ENCODE measurements at places on chromosomes 6 and 20.

- DNase-seq = no peak
Observed at GRCh38 chr6:41498968-41499599, 47.1 kb upstream of the FOXP4 start.

DNA sequence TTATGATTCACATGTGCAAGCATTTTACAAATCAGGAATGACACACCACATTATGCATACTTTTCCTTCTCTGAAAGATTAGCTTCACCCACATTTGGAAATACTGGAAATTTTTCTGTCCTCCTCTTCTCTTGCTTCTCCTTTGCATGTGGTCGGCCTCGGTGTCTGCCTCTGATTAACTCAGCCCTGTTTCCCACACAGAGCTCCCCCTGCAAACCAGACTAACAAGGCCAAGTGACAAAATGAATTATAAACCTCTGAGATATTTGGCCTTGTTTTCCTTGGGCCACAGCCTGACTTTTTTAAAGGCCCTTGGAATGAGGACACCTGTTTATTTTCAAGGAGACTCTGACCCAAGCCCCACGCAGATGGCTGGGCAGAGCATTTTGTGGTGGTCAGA is 9.0 kb upstream of the CCN6 start:
- DNase-seq = no peak

- no peak for DNase-seq
Observed at GRCh38 chr20:51463998-51464397, 78.5 kb downstream of the NFATC2 start.

DNA sequence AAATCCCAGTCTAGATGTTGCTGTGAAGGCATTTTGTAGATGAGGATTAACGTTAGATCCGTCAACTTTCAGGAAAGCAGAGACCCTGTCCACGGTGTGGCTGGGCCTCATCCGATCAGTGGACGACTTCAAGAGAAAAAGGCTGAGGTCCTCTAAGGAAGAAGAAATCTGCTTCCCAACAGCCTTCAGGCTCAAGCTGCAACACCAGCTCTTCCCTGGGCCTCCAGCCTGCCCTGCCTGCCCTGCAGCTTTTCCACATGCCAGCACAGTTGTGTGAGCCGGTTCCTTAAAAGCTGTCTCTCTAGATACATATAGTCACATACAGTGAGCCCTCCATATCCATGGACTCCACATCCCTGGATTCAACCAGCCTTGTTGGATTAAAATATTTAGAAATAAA is 14.1 kb upstream of the PDE10A start:
- no peak for DNase-seq

DNA sequence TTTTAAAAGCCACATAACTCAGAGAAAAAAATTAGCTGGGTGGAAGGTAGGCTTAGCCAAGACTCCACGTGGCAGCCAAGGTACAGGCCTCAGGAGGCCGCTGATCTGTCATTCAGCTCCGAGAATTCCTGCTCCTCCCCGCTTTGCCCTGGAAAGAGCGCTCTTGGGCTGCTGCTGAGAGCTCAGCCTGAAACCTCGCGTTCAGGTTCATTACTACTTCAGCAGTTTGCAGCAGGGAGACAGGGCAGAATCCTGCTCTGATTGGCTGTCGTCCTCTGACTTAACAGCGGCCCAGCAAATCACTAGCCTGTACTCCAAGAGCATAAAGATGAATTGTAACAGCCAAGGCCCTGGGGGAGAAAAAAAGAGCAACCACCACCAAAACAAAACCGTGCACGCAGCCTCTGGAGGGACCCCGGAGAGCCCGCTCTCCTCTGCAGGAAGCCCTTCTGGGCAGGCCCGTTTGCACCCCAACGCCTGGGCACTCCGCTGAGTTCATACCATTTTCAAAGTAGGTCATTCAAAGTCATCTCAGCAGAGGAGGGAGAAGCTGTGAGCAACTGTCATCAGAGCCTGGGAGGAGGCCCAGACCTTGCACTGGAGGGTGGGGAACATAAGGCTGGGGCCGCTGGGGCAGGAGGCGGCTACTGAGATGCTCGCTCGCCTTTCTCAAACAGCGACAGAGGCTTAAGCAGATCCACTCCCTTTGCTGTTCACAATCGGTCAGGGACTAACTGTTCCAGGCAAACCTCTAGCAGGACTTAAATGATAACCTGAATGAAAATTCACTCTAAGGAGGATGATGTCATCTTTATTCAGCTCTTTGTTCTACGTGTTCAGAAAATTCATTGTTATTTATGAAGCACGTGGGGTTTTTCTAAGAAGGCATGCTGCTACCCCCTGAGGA is 42.3 kb upstream of the ATXN1 start:
- DNase-seq = no peak

DNA sequence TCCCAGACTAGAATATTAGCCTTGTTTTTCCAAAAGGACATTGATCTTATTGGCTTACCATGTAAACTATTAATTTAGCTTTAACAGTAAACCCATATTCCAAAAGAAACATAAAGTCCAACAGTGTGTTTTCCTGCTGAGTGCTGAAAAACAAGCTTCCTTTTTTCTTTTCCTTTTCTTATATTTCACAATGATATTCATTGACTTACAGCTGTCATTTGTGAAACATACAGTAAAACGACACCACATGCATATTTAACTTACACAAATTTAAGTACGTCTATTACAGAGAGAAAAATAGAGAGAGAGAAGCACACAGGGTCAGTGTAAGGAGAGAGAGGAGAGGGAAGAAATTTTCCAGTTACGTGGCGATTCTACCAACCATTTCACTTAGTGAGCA is 543.9 kb upstream of the JARID2 start:
- DNase-seq = no peak

DNA sequence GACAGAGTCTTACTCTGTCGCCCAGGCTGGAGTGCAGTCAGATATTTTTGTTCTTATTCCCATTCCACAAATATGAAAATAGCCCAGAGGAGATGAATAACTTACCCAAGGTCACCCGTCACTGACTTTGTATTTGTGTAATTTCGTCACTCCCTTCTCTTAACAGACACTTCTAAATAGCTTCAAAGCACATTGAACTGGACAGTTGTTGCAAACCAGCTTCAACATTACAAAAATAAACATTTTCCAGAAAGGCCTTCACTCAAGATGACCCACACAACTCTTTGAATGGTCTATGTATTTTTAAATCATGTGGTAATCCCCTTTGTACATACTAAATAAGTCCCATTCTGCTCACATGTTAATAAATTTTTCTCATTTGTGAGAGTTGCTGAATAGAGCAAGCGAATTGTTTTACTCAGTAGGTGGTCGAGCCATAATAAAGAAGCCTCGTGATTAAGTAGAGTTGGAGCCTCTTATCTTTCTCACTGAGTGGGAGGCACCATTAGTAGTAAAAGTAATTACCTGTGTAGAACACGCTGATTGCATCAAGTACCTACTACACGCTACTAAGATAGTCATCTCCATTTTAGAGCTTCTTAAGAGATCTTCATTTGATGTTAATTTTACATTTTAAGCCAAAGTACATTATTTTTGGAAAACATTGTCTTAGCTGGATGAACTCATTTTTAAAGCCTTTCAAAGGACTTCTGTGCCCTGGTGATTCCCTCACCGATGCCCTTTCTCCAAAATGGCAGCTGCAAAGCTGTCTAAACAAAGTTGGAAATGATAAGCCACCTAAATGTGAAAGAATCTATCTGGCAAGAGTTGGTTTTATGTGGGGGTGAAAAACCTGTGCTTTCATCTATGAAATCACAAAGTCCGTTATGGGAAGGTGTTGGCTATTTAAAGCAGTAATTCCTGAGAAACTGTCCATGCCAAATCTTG is 110.0 kb downstream of the TSHZ2 start:
- no peak for DNase-seq

DNA sequence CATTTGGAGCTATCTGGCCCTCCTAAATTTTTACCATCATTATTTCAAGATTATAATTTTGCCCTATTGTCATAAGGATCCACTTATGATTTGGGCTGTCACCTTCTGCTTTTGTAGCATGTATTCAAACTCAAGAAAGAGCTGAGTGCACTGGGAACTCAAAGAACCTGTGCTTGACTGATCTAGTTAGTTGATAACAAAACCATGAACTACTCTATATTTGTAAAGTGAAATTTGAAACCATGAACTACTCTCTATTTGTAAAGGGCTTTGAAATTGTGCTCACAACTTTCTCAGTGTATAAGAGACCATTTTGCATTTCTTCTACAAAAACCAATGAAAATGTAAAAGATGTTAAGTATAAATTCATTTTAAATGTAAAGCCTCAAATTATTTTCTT is 77.5 kb upstream of the POPDC3 start:
- no peak for DNase-seq

GRCh38 chr6:30175765-30176164 is 12.4 kb downstream of the TRIM15 start:
- no peak for DNase-seq

DNA sequence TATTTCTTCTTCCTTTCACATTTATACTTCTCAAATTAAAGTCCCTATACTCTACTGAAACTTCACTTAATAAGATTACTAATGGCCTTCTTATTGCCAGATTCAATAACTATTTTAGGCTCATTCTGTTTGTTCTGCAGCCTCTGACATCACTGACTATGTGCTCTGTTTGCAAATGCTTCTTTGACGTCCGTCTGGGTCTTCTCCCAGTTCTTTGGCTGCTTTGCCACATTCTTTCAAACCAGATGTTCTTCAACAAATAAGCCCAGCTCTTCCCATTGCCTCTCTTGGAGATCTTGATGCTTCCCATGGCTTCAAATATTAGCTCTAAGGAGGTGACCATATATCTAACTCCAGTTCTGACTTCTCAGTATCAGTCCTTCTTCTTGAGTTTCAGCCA is 117.4 kb downstream of the BTBD9 start:
- DNase-seq = no peak

DNA sequence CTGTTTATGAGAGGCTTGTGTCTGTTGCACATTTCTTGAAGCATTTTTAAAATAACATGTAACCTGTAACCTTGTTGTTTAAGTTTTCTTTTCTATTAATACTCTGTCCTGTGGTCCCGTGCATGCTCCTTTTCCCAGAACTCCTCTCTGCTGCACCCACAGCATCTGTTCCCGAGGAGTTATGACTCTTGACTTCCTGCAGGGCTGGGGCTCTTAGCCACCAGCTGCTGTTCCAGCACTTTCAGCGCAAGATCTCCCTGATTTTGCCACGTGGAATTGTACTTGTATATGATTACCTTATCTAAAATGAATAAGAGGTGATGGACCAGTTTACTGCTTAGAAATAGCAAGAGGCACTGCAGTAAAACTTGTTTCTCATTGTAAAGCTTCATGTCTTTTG is 150.6 kb downstream of the QKI start:
- DNase-seq = no peak

DNA sequence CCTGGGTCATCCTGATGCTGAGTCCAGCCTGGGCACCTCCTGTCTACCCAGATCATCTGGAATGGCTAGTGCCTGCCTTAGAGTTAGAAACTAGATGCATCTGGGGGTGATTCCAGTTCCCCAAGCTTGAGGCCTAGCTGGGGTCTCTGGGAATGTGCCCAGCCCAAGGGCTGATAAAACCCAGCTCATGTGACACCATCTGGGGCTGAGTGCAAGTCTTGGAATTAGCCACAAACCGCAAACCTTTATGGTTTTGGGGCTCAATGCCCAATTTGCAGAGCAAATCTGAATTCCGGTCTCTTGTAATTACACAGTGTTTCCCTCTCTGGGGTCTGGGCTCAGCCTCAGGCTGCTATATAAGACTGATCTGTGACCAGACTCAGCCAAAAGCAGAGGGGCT is at the start of gene BPIFB4:
TSS of gene BPIFB4 (plus strand) at position 385 of the 400 bp plus-strand sequence. CDS start 1,884 bp downstream, outside the sequence.
- no peak for DNase-seq

GRCh38 chr6:169935348-169935718 is 183.9 kb downstream of the ERMARD start:
- DNase-seq = no peak

Data from activated CD8-positive, alpha-beta memory T cell treated with anti-CD3 and anti-CD28 coated beads, Interleukin-2, amount 50 U/mL, for 4 hours (primary cell).